Left ventricle myocardium inferior (tissue), 1 donor: ENCODE measurements at places on chromosomes 3 and 15. TPM values are rescaled to one million over a fixed set of nuclear protein-coding genes. Genes with fewer than 3 reads are reported as not detected.

Gene CDCP1
- total RNA-seq, result 0.25 TPM

Gene CALML4
- total RNA-seq, result 0.91 TPM

Gene CNTN3
- total RNA-seq, result 1.2 TPM

Gene LRRIQ4
- not detected for total RNA-seq

Gene MOBP
- total RNA-seq, result not detected

Gene MST1R
- 1.7 TPM for total RNA-seq

Gene DPPA4
- total RNA-seq, result not detected

GRCh38 chr3:190242147-190242546 lies 80.1 kb downstream of the CLDN1 start:
- no peak overlapping the region for H3K4me3 ChIP-seq
- no peaks in the 10 kb centered on the region for H3K4me1 ChIP-seq
- H3K36me3 ChIP-seq, result no peaks in the 10 kb centered on the region
- H3K27me3 ChIP-seq, result no peaks in the 10 kb centered on the region
- H3K27ac ChIP-seq, result no peak overlapping the region

DNA sequence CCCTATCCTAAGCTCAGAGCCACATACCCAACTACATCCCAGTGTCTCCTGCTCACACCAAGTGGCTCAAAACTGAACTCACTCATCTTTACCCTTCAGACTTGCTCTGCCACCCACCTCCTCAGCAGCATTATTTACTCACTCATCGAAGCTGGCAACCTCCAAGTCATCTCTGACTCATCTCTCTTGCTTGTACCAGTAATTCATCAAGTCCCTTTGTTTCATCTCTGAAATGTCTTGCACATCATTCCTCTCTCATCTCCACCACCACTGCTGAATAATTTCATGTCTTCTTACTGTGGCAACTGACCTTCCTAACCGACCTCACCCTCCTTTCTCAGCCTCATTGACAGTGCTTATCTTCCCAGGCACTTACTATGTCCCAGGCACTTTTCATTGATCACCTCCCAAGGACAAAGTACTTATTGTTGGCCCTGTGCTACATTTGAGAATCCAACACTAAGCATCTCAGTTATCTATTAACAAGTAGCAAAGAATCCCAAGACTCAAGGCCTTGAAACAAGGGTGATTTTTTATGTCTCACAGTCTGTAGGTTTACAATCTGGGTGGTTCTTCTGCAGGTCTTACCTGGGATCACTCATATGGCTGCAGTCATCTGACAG lies 82.0 kb downstream of the MRPL46 start:
- peaks cover 19% of the 10 kb centered on the region for H3K4me1 ChIP-seq
- no peaks in the 10 kb centered on the region for H3K36me3 ChIP-seq
- H3K4me3 ChIP-seq, result no peak overlapping the region
- H3K27me3 ChIP-seq, result no peaks in the 10 kb centered on the region

DNA sequence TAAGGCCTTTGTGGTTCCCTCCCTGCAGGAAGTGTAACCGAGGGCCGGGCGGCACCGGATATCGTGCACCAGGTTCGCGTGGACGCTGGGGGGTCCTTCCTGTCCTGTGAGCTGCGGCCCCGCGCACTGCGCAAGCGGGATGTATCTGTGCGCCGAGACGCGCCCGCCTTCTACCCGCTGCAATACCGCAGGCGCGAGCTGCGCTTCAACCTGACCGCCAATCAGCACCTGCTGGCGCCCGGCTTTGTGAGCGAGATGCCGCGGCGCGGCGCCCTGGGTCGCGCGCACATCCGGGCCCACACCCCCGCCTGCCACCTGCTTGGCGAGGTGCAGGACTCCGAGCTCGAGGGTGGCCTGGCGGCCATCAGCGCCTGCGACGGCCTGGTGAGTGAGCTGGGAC lies 35.9 kb downstream of the SAXO2 start:
- no peaks in the 10 kb centered on the region for H3K4me1 ChIP-seq
- no peak for DNase-seq
- no peak overlapping the region for H3K27ac ChIP-seq
- H3K36me3 ChIP-seq, result no peaks in the 10 kb centered on the region
- no peak overlapping the region for H3K4me3 ChIP-seq

GRCh38 chr15:43930556-43930955 lies 103.8 kb downstream of the WDR76 start:
- H3K27ac ChIP-seq, result peak overlapping the region; percentile 9
- no peaks in the 10 kb centered on the region for H3K36me3 ChIP-seq
- no peaks in the 10 kb centered on the region for H3K27me3 ChIP-seq
- no peak overlapping the region for H3K4me3 ChIP-seq

DNA sequence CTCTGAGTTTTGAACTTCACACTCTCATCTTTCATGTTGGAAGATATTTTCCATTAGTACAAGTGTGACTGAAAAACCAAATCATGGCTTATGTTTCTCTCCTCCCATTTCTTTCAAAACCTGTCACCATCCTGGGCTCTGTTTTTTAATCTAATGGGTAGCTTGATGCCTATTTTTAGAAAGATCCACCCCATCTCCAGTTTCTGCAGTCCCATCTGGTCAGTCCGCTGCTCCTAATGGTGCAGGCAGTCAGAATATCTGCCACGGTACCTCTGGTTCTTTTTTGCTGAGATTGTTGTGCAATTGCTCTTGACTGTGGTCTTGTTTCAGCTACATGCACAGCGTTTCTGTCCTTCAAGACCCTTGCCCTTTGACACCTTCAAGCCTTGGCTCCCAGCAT lies 240.9 kb upstream of the CADM2 start:
- H3K27ac ChIP-seq, result no peak overlapping the region
- no peak for DNase-seq
- no peak overlapping the region for H3K4me3 ChIP-seq

DNA sequence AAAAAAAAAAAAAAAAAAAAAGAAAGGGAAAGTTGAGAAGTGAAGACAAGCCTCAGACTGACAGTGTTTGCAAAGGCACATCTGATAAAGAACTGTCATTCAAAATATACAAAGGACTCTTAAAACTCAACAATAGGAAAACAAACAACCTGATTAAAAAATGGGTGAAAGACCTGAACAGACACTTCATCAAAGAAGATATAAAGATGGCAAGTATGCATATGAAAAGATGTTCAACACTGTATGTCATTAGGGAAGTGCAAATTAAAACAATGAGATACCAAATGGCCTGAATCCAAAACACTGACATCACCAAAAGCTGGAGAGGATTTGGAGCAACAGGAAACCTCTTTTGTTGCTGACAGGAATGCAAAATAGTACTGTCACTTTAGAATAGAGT lies 48.6 kb downstream of the MCCC1 start:
- DNase-seq, result no peak
- peaks cover 63% of the 10 kb centered on the region for H3K36me3 ChIP-seq
- H3K27ac ChIP-seq, result no peak overlapping the region
- H3K27me3 ChIP-seq, result no peaks in the 10 kb centered on the region
- peaks cover 5% of the 10 kb centered on the region for H3K4me1 ChIP-seq

- no peak overlapping the region for H3K4me3 ChIP-seq
- H3K27ac ChIP-seq, result no peak overlapping the region
- no peaks in the 10 kb centered on the region for H3K27me3 ChIP-seq
- H3K4me1 ChIP-seq, result no peaks in the 10 kb centered on the region
- H3K36me3 ChIP-seq, result no peaks in the 10 kb centered on the region
These were observed 163.1 kb upstream of the GALNT15 start for GRCh38 chr3:16011376-16011775.

GRCh38 chr15:73723191-73723590 lies 30.0 kb downstream of the INSYN1 start:
- no peak for DNase-seq
- no peak overlapping the region for H3K4me3 ChIP-seq
- H3K36me3 ChIP-seq, result no peaks in the 10 kb centered on the region
- peaks cover 23% of the 10 kb centered on the region for H3K4me1 ChIP-seq
- H3K27me3 ChIP-seq, result no peaks in the 10 kb centered on the region
